ENCODE measurements at places on chromosomes 7 and 10. TPM values are rescaled to one million over a fixed set of nuclear protein-coding genes. Genes with fewer than 3 reads are reported as not detected.

DNA sequence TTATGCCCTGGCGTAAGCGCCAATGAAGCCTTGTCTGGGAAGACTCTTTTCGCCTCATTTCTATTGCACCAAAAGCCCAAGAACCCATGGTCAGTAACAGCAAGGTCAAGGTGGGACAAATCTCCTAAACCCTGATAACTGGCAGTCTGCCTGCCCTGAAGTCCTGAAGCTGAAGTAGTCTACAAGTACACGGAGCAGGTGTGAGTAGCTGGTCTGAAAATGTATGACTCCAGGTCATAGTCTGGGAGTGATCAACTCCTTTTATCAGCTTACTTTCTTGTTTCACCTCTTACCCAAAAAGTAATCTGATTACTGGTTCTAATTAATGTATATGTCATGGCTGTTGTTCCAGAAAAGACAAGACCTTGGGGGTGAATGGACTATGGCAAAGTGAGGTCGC is 107.3 kb upstream of the EFCAB10 start:
- DNase-seq = no peak

DNA sequence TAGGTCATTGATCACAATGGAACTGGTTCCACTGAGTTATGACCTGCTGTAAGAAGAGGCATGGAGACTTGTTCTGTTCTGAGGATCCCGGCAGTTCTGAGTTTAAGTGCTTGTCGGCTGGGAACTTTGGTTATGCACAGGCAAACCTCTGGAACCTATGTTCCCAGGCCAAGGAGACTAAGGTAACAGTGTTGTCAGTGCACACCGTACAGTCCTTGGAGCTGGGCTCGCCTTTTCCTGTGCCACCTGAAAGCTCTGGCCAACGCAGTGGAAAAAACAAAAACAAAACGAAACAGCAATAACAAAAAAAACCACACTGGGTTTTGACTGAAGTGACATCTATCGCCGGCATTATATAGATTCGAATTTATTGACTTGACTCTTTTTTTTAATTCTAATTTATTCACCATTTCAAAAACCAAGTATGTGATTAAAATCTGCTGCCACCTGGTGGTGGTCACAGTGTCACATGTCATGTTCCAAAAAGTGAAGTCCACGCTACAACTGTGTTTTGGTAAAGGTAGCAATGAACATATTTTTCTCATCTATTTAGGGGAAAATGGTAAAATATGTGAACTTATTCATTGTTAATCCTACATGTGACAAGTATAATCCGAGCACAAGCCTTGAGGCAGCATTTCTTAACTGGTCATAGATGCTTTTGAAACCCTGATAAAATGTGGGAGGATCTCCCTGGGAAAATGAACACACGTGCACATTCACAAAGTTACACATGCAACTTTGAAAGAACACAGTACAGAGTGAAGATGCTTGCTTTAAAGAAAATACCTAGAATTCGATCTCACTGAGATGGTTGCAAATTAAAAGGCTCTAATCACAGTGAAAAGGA is 113.8 kb upstream of the PPP2R2D start:
- DNase-seq = peak; percentile 67

DNA sequence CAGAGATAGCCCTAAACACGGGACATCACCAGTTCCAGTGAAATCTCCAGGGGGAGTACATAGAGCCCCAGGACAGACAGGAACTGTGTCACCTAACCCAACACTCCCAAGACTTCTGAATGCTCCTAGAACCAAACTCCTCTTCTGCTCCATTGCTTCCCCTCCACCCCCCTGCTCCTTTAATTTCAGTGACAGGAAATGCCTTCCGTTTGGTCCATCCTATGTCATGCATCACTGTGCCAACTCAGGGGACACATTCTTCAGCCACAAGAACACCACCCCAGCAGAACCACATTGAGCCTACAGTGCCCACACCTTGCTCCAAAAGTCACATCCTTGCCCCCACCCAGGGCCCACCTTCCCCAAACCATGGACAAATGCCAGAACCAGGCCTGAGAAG is 100.5 kb downstream of the KCNMA1 start:
- no peak for DNase-seq

DNA sequence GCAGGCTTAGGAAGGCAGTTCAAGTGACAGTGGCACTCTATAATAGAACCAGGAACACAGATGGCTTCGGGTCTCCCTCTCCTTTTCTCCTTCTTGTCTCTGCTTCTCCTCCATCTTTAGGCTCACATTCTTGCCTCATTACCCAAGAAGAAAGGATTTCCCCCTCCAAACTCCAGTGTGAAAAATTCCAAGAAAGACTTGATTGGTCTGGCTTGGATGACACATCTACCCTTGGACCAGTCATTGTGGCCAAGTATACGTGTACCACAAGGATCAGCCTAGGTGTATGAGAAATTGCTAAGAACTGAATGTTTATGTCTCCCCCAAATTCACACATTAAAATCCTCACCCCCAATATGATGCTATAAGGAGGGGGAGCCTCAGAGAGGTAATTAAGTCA is 53.9 kb downstream of the PRTFDC1 start:
- DNase-seq = no peak

DNA sequence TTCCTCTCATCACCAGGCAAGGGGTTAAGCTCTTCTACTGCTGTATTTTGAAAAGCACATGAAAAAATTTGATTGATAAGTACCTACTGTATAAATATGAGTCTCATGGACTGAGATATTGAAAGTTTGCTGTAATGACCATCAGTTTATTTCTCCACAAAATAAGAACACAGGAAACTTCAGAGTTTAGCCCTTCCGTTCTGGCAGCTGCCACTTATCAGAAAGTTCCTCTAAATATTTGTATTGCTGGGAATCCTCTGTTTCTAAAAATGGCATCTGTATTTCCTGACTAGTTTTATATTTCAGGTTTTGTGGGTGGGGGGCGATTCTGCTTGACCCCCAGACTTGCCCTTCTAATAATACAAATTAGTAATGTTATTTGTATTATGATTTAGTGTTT is 92.0 kb downstream of the LYZL2 start:
- DNase-seq = no peak

- no peak for DNase-seq
Measured at GRCh38 chr10:58755340-58755610, 242.6 kb downstream of the BICC1 start.

Gene CLCN1
- not detected for total RNA-seq

Gene NPC1L1
- total RNA-seq = 0.16 TPM

Gene CYP26C1
- 1.1 TPM for total RNA-seq

Gene EPHB6
- total RNA-seq = 214 TPM
